ENCODE measurements at places on chromosomes 3 and 15.

DNA sequence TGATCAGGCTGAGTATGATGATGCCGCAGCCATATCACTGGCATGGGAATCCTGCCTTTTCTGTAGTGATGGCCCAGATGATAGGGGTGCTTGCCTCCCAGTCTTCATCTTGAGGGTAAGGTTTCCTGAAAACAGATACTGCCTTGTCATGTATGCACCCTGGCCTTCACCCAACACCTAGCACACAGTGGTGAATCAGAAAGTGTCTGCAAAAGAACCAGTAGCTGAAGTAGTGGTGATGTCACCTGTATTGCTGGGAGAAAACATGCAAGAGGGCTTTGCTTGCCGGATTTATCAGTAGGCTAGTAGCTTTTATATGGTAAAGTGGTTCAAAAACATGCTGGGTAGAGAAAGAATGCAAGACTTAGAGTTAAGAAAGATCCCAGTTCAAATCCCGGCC lies 419.8 kb upstream of the WNT5A start:
- no peak for DNase-seq

- DNase-seq = no peak
Observed at GRCh38 chr15:74603026-74603788, 12.4 kb upstream of the CLK3 start.

DNA sequence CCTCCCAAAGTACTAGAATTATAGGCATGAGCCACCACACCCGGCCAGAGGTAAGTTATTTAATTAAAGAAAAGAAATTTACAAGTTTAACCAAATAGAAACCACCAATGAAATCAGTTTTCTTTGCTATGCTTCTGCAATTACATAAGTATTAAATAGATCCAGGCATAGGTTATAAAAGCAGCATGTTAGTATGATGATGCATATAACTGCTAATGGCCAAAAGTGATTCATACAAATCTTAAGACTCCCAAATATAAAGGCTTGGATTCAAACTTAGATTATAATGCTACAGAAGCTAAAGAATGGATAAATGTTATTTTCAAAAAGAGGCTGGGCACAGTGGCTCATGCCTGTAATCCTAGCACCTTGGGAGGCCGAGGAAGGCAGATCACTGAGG lies 32.8 kb upstream of the HDC start:
- DNase-seq = no peak

- no peak for DNase-seq
Observed at GRCh38 chr3:149992416-149993058, 21.8 kb upstream of the PFN2 start.

GRCh38 chr15:73028031-73028430 lies 24.2 kb upstream of the NEO1 start:
- no peak for DNase-seq
